Cardiac fibroblast (primary cell): ENCODE measurements at places on chromosomes 12 and 14.

DNA sequence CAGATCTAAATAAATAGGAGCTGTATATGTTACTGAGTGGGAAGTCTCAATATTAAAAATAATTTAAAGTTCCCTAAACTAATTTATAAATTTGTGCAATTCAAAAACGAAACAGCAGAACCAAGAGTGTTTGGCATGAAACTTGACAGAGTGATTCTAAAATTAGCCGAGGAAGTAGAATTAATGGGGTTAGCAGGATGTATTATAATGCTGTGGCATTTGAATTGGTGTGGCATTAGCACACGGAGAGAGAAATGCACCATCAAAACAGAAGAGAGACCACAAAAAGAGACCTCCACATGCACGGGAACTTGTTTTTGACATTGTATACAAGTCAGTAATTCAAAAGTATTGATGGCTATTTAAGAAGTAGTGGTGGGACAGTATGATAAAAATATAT, 366.0 kb upstream of the RGS6 start:
- no peak for DNase-seq

DNA sequence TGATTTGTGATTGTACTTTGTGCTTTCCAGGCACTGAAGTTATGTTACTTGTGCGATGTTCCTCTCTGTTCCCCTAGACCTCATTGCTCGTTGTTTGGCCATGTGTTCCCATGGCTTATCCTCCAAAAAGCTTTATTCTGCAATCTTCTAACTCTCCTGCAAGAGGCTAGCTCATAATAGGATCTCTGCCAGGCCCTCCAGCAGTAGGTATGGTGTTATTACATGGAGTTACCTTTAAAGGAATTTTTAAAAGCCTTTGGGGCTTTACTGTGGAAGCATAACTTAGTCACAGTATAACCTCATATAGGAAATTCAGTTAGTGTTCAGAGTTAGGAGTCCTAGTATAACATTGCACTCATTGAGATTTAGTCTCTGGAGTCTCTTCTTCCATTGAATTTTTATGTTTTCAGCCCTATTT, 292.3 kb downstream of the RAD51B start:
- no peak for DNase-seq

- no peak for DNase-seq
Observed at GRCh38 chr14:21256539-21257393, 12.5 kb downstream of the HNRNPC start.

DNA sequence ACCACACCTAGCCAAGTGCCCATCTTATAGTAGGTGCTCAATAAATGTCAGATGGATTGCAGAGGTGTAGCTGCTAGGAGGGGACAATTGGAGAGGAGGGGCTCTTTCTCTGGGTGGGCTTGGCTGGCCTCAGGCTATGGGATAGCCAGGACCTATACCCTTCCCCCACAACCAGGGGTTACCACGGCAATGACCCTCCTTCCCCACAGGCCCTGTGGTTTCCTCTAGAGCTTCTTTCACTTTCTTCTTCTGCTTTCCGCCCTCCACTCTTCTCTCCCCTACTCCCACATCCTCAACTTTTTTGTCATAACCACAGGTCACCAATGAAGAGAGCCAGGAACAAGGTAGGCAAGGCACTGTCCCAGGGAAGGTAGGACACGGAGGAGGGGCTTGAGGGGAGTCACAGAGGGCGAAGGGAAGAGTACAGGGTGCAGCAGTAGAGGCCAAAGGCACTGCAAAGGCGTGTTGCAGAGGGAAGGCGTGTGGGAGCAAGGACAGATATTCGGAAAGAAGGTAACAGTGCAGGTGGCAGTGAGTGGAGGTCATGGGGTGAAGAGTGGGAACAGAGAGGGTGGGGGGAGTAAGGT, 1.9 kb upstream of the ITGB7 start:
- DNase-seq = no peak

DNA sequence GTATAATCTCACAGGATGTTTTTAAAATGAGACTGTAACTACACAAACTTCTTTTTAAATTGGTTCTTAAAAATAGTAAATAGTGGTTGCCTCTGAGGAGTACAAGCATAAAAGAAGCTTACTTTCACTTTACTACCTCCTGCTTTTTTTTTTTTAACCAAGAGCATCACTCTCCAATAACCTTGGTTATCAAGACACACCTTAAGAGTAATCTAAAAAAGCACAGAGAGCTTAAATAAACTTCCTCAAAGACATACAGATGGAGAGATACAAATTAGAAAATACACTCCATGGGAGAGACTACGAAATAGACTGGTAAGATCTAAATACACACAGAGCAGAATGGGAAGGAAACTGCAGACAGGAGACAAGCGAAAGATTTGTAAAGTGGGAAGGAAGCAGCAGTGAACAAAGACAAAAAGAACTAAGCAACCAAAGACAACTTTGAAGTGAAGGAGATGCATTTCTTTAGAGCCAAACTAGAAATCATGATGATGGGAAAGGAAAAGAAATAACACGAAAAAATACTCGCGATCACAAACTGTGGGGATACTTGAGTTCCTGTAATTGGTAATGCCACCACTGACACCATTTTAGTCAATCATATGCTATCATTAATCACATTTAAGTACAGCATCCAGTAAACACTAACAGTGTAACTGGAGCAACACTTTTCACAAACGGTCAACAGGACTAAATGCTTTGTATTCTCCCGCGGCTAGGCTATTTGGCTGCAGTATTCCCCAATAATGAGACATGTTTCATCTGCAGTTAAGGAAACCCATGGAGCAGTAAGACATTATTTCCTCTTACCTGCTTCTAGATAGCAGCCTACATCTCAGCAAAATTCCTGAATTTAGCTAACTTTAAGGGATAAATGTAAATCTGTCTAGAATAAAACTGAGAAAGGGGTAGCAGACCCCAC, 8.2 kb downstream of the SINHCAF start:
- peak; percentile 46 for DNase-seq

DNA sequence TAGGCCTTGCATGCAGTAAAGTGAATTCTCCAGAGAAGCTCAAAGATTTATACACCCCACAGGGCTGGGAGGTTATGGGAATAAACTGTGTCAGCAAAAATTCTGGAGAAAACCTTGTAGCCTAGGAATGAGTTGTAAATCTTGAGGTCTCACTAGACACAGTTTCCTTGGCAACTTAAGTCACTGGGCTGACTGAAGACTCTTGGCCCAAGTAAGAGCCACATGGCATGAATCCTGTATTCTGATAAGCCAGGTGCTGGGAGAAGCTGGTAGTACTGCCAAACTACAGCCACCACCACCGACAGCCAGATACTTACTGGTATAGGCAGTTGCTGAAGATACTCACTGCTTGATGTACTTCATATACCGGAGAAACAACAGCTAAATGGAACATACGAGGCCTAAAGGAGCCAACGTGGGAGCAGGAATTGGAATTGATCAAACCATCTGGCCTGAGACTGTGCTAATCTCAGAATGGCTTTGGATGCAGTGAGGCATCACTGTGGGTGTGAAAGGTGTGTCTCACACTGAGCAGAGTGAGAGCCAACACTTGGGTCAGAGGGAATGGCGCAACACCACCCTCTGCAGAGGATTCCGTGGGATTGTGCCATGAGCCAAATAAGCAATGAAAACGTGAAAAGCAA, 102.8 kb upstream of the TMCC3 start:
- peak; percentile 43 for DNase-seq

DNA sequence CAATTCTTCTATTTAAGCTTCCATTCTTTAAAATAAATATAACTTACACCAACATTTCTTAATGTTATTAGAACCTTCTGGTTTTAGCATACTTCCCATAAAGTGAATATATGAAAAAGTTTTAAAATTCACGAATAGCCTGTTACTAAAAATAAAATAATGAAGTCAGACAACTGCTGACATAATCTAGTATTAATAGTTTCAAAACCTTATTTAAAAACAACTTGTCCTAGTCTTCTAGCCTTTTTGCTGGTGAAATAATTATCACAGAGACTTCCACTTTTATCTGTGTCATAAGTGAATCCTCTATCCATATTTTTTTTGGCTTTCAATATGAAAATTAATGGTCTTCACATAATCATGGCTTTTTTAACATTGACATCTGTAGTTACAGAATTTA, 93.8 kb upstream of the MON2 start:
- no peak for DNase-seq
